Activated naive CD4-positive, alpha-beta T cell (primary cell): ENCODE measurements at places on chromosomes 7 and 10.
A peak's percentile ranks its signal among the peaks of the same experiment; 100 is the strongest.

GRCh38 chr7:107206136-107206535 lies 37.3 kb downstream of the HBP1 start:
- no peak for DNase-seq

- no peak for DNase-seq
These were observed 130.4 kb downstream of the HIBADH start for GRCh38 chr7:27532314-27532713.

DNA sequence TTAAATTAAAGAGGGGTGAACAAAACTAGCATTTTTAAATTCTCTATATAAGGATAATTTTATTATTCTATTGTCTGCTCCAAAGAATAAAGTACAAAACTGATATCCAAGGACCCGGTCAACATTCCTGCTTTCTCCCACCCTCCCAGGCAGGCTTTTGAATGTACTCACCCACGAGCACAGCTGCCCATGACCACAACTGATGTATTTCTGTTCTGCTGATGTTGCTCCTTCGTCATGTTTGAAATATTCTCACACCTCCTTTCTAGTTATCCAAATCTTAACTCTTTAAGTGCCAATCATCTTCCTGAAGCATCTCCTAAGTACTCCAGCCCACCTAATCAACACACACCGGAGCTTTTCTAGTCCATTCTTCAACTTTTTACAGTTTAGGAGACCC lies 46.7 kb downstream of the CALD1 start:
- DNase-seq: no peak

DNA sequence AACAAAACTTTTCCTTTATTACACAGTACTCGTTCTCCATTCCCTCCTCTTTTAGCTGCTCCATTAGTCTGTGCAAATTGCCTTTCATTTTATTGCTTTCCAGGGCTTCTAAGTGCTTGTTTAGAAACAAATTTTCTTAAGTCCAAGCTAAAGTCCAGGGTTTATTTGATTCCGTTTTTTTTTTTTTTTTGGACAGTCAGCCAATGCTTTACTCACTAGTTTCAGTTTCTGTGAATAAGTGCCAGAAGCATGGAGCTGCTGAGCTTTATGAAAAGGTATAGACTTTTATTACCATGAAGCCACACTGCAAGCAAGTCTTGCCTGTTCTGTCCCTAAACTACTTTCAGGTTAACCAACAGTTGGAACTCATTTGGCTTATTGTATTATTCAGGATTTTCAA lies 455.0 kb downstream of the GFRA1 start:
- no peak for DNase-seq

DNA sequence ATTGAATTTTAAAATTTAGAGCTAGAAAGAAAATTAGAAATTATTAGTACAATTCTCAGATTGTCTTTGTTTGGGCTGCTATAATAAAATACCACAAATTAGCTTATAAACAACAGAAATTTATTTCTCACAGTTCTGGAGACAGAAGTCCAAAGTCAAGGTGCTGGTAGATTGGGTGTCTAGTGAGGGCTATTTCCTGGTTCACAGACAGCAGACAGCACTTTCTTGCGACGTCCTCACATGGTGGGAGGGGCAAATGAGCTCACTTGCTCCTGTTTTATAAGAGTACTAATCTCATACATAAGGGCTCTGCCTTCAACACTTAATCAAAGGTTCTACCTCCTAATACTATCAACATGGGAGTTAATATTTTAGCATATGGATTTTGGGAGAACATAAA lies 134.1 kb downstream of the MDFIC start:
- DNase-seq: no peak

DNA sequence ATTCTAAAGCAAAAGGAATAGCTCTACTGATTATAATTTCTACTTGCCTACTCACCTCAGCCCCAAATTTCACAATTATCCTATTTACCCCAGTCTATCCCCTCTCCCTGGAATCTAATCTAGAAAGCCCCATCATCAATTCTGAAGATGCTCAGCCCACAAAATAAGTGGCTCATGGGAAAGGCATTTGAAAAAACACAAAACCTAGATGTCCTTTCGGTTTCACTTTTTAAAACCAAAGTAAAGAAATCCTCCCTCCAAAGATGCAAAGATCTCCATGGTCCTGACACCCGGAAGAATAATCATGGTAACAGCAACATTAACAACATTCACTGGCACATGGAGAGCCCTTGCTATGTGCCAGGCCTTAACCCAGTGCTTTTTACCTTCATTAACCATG lies 224.8 kb downstream of the FGFR2 start:
- no peak for DNase-seq

- no peak for DNase-seq
These were observed 176.9 kb downstream of the CHN2 start for GRCh38 chr7:29371472-29371871.

GRCh38 chr7:122143376-122143750 lies 686 bp downstream of the AASS start:
- peak; percentile 1 for DNase-seq

DNA sequence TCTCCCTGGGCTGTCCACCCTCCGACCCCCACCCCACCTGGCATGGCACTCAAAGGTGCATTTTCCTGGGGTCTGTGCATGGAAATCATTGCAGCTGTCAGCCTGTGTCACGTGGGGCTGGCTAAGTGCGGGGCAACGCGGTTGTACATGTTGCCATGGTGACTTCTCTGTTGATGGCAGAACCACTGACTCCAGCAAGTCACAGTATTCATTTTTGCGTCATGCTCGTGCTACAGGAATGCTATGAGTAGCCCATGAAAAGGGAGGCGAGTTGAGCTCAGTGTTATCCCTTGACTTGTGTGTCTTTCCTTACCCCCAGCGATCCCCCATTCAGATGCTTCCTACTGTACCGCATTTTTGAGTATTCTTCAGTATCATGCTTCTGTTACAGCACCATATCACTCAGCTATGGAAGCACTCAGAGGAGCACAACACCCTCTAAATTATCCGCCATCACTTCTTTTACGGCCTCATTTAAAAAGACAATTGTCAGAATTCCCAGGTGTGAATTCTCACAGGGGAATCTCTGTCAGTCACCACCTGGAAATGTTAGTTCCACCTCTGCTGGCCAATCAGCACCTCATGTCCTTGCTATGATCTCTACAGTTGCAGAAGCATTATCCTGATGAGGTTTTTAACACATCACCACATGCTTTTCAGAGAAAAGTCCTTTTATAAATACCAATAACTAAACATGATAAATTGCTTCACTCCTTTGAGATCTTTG lies 194.4 kb upstream of the C7orf33 start:
- DNase-seq: no peak

- no peak for DNase-seq
These were observed 208.5 kb downstream of the EXOC4 start for GRCh38 chr7:133461421-133461820.

GRCh38 chr10:23448802-23449570 lies 10.1 kb downstream of the OTUD1 start:
- DNase-seq: no peak

DNA sequence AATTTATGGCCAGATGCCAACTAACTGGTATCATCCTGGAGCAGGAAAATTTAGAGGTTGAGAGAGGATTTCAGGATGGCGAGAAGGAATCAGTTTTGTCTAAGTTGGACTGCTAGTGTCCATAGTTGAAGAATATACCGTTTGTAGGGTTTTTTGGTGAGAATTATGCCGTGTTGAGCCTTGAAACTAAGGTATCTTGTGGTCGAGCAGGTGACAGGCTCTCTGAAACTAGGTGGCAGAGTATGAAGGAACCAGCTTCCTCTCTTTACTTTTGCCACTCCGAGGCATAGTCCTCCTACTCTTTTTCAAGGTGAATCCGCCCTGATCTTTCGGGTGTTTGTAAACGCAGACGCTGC lies 9.7 kb downstream of the MDFIC start:
- DNase-seq: no peak

- no peak for DNase-seq
These were observed 311.8 kb upstream of the IMMP2L start for GRCh38 chr7:111873963-111874690.

DNA sequence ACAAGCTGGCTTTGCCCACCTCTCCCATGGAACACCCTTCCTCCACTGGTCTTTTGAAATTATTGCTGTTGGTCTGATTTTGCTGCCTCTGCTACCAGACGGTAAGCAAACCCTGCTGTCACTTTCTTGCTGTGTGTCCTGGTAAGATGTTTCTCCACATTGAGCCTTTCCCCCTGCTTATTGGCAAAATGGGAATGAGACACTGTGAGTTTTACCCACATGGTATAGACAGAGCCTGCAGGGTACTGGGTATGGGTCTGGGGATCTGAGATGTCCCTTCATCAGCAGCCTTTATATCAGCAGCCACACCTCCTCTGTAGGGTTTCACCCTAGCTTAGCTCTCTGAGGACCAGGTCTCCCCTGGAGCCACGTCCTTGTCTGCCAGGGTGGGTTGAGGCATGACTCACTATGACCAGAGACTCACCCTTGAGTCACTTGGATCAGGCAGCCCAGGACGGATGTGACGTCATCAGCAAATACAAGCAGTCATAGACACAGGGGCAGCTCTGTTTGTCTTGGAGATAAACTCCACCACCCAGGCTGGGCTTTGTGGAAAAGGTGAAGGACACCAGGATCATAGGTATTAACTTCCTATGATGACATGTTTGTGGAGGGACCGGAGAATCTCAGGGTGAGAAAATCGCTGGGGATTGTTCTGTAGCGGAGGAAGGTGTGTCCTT lies 17.9 kb upstream of the BAIAP2L1 start:
- DNase-seq: no peak

- DNase-seq: no peak
These were observed 111.3 kb downstream of the SLIT1 start for GRCh38 chr10:97074256-97075145.

GRCh38 chr7:115851291-115851690 lies 179.3 kb downstream of the TFEC start:
- no peak for DNase-seq

DNA sequence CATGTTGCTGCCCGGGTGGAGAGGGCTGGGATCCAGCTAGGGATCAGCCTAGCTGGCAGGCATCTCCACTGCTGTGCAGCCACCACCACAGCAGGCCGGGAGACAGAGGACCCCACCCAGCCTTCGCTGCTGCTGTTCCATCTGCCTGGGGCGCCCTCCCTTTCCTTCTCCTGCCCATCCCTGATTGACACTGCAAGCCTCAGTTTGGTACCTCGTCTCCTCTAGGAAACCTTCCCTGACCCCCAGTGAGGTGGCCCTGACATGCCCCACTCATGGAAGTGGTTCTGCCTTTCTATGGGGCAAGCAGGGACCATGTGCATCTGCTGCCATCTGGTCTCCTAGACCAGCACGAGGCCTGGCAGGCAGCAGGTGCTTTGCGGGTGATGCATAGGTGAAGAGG lies 30.4 kb upstream of the DPYSL4 start:
- DNase-seq: no peak

- DNase-seq: no peak
These were observed 69.9 kb upstream of the MRLN start for GRCh38 chr10:59823111-59823510.

DNA sequence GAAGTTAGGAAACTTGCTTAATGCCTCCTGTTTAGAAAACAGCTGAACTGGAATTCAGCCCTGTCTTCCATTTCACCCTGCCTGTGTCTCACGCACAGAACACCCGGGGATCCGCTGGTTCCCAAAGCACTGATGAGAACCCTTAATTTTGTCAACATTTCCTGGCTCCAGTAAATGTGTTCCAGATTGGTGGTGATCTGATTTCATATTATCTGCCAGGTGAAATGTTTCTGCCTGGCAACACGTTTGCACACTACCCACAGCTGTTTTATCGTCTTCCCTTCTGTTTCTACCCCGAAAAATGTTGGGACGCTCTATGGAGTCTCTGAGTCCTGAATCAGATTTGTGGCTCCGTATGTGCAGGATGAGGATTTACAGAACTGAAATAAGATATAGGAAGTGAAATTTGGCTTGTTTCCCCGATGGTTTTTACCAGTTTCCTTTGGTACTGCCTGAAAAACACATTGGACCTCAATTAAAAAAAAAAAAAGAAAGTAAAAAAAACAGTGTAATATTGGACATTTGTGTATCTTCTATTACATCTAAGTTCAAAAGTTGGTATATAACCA lies 29.0 kb downstream of the MRC1 start:
- DNase-seq: no peak

DNA sequence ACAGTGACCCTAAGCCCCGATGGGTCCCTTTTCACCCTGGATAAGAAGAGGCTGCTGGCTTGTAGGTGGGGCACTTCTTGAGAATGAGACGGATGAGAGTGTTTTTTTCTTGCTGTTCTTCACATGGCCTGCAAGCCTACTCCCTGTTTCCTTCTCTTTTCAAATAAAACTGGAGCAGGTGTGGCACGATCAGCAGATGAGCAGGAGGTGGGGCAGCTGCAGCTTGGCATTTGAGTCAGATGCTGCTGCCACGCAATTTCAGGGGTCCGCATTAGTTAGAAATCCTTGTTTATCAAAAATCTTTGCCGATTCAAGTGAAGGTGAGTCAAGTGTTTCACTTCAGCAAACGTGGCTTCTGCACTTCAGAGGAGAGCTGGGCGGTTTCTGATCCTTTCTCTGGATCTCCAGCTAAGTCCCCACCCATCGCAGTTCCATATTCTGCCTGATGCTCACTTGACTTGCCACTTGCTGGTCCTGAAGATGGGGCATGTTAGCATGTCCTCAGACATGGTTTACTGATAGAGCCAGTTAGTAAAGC lies 20.8 kb downstream of the WDFY4 start:
- DNase-seq: no peak

DNA sequence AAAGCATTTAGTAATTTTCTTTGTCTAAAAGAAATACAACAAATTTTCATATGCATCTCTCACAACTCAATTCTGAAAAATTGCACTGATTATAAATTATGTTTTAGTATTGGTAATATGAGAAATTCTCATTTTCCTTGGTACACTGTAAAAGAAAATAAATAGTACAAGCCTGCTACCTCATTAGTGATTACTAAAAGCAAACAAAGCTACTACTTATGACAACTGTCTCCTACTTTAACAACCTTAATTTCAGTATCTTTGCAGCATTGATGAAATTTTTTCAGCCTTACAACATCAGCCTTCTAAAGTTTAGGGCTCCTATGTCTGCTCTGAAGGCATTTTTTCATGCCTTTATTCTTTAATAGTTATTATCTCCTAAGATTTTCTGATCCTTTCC lies 65.7 kb downstream of the MINDY3 start:
- no peak for DNase-seq

DNA sequence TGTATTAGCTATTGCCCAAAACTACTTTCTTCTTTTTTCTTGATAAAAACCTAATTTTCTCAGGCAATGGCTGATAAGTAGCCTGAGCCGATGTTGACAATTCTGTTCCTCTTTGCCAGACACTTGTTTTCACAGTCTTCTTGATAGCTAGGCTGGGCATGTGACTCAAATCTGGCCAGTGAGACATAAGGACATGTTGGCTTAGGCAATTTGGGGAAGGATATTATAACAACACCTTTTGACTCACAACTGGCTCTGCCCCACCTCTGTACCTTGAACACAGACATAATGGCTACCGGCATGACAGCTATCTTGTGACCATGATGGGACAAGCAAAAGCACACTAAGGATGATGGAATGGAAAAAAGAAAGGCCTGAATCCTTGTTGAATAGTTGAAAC lies 72.9 kb upstream of the GPR22 start:
- no peak for DNase-seq

DNA sequence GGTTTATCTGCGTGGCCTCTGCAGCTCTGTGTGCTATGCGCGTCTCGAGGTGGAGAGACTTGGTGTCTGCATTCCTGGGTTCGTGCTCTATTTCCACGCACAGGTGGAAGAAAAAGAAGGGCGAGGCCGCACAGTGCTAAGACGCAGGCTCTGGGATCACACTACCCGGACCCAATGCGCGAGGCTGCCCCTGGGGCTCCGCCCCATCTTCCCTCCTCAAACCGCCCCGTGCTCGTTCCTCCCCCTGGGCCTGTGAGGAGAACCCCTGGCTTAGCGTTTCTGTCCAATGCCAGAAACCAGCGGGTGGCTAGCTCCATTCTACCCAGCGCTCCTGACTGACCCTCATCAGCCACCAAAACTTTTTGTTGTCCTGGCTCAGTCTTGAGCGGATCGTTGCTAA lies 143.1 kb downstream of the DYNC2I1 start:
- no peak for DNase-seq
